ENCODE measurements at places on chromosomes 1 and 21. TPM values are rescaled to one million over a fixed set of nuclear protein-coding genes. Genes with fewer than 3 reads are reported as not detected.

NR1I3 gene
- total RNA-seq: 1.2 TPM

ARTN gene
- 0.72 TPM for total RNA-seq

GNAT2 gene
- not detected for total RNA-seq

RHCE gene
- 1.1 TPM for total RNA-seq

GPR37L1 gene
- not detected for total RNA-seq

TMPRSS2 gene
- 36.7 TPM for total RNA-seq

SHCBP1L gene
- not detected for total RNA-seq

IFI44L gene
- total RNA-seq: 0.57 TPM

CYP4A22 gene
- not detected for total RNA-seq

CBR1 gene
- total RNA-seq: 312 TPM

REN gene
- total RNA-seq: not detected

SLC9C2 gene
- not detected for total RNA-seq

PSRC1 gene
- 3.3 TPM for total RNA-seq

RNF186 gene
- 0.51 TPM for total RNA-seq

TMEM125 gene
- 27.1 TPM for total RNA-seq

FAM78B gene
- total RNA-seq: 1.9 TPM

HSD3B1 gene
- 20.1 TPM for total RNA-seq

CALML6 gene
- 0.30 TPM for total RNA-seq

GPR25 gene
- not detected for total RNA-seq

LMX1A gene
- total RNA-seq: not detected

NBPF20 gene
- 3.4 TPM for total RNA-seq

CELA3A gene
- total RNA-seq: not detected

BTG3 gene
- 72.4 TPM for total RNA-seq

CRP gene
- total RNA-seq: not detected

HSD3B2 gene
- total RNA-seq: 0.72 TPM

HPCAL4 gene
- total RNA-seq: not detected

CNN3 gene
- 53.5 TPM for total RNA-seq

CAMK1G gene
- 0.34 TPM for total RNA-seq

CACNA1S gene
- total RNA-seq: not detected

EVA1C gene
- 60.7 TPM for total RNA-seq

SHISA4 gene
- 7.6 TPM for total RNA-seq

CD1B gene
- total RNA-seq: not detected

USF1 gene
- 35.0 TPM for total RNA-seq

GNG4 gene
- not detected for total RNA-seq

WDR77 gene
- total RNA-seq: 33.0 TPM

RGS13 gene
- total RNA-seq: 0.34 TPM

NPHS2 gene
- not detected for total RNA-seq

APCS gene
- total RNA-seq: 1.3 TPM

NCMAP gene
- 0.24 TPM for total RNA-seq

FRRS1 gene
- 34.4 TPM for total RNA-seq

CYP4A11 gene
- total RNA-seq: not detected

AGT gene
- total RNA-seq: 5.0 TPM

MYBPHL gene
- not detected for total RNA-seq

CD1E gene
- 4.9 TPM for total RNA-seq

Data from suprapubic skin (tissue), 4 donors.